ENCODE measurements at places on chromosomes 7 and 10.

- no peak for DNase-seq
Observed at GRCh38 chr7:91206361-91206960, 57.8 kb upstream of the FZD1 start.

DNA sequence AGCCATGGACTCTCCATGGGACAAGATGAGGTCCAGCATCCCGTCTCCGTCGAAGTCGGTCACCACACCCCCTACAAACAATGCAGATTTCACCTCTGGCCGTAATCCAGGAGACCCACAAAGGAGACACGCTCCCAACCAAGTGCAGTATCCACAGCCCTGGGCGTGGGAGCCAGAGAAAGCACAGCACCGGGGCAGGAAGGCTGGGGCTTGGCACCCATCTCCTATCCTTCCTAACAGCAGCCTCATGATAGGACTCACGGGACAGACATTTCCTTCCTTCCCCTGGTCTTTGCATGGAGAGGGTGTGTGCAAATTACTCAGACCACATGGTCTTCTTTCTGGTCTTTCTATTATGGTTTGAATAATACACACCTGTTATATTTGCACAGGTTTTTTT, 46.3 kb downstream of the GOLGA7B start:
- DNase-seq = no peak

DNA sequence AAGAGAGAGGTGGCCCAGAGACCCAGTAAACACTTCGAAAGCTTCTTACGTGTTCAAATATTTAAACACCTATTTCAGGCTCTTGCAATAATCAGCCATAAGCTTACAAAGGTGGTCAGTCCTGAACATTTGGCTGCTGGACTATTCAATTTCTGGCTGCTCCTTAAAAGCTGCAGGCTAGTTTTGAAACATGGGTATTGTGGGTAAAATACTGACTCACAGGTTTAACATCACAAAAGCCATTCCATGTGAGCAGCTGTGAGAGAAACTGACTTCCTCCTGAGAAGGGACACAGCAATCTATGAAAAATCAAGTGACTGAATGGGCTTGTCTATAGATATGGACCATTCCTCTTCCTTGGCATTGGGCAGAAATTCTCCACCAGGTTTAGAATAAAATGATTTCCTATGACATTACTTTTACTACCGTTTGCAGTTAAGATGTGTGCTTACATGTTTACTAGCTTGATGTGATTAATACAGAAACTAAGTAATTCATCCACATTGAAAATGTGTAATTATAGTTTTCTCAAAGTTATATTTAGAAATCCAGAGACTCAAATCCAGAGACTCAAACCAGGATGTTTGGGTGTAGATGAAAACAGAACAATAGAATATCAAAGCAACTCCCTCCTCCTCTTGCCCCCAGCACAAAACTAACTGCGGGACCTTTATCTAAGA, 252.3 kb downstream of the GATA3 start:
- DNase-seq = no peak

DNA sequence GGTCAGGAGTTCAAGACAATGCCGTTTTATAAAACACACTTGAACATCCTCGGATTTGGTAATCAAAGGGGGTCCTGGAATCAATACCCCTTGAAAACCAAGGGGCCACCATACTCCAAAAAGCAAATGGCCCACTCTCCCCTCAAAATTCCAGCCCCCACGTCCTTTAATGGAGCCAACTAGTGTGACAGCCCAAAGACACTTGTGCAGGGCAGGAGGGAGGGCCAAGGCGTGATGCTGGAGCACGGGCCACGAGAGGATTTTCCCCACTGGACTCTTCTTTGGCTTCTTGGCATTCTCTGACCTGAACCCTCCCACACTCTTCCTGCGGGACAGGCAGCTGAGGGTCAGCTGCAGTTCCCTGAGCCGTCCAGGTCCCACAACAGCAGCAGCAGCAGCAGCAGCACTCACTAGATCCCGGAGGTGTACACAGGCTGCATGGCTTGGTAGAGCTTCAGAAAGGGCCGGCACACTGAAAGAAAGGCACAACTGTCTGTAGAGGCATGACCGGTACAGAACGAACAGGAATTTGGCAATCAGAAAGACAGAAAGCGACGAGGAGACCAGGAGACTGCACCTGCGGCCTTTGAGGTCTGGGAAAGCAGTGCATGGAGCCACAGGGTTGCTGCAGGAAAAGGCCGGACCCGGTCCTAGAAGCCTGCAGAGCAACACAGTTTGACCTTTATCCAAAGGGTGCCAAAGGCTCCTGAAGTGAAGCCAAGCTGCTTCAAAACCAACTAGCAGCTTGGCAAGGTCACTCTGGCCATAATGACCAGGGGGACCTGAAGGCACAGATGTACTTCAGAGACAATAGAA, 168.2 kb downstream of the TNS3 start:
- DNase-seq = no peak

- DNase-seq = no peak
Observed at GRCh38 chr10:52210161-52210560, 103.9 kb upstream of the DKK1 start.

DNA sequence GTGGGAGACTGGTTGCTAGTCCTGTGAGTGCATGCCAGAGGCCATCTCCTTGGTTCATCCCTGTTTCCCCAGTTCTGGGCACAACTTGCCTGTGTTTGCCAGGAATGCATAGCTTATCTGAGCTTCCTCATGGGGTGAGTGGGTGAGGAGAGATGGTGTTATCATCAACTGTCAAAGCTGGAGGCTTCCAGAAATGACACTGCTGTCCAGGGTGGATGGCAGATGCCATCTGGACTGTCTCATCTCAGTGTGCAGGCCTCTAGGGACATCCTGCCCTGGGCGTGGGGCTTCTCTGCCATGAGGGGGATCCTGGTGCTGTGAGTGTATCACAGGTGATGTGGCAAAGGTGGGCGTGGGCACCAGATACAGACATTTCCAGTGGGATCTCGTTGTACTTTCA, 328.6 kb downstream of the DPP6 start:
- DNase-seq = no peak

GRCh38 chr7:117200786-117201458, 121.9 kb downstream of the WNT2 start:
- DNase-seq = no peak

DNA sequence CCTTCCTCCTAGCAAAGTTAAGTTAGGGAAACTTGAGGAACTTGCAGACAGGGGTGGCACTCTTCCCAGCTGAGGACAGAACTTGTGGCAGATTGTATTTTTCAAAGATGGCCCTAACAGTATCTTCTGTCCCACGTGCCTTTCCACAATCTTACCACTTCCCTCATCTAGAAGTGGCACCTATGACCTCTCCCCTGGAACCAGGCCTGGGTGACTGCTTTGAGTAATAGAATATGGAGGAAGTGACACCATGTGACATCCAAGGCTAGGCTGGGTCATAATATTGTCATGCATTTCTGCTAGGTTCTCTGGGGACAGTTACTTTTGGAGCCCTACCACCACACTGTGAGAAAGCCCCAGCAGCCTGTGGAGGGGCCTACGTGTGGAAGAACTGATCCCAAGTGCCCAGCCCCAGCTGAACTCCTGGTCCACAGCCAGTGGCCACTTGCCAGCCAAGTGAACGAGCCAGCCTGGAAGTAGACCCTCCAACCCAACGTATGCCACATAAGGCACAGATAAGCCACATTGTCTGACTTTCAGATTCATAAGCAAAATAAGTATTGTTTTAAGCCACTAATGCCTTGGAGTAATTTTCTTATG, 193.7 kb downstream of the PTPN20 start:
- no peak for DNase-seq

DNA sequence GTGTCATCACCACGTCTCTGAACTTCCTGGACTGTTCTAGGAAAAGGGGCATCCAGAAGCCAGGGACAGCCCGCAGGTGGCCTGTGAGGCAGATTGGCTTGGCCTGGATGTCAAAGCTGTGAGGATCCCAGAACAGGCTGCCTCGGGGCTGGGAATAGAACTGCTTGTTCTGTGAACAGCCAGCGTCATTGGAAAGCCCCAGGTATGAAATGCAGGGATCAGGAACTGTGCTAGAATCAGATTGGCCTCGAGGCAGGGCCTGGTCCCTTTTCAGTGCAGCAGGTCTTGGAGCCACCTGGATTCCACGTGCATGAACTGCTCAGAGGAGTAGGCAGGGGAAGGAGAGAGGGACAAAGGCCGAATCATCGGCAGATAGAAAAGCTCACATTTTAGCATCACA, 44.6 kb downstream of the FAM20C start:
- DNase-seq = no peak

DNA sequence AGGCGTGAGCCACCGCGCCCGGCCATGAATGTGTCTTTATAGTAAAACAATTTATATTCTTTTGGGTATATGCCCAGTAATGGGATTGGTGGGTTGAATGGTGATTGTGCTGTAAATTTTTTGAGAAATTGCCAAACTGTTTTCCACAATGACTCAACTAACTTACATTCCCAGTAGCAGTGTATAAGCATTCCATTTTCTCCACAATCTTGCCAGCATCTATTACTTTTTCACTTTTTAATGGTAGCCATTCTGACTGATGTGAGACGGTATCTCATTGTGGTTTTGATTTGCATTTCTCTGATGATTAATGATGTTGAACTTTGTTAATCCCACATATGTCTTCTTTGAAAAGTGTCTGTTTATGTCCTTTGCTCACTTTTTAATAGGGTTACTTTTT, 1187.9 kb downstream of the XPNPEP1 start:
- no peak for DNase-seq

- DNase-seq = no peak
Observed at GRCh38 chr7:130070861-130071622, 708 bp downstream of the KLHDC10 start.

DNA sequence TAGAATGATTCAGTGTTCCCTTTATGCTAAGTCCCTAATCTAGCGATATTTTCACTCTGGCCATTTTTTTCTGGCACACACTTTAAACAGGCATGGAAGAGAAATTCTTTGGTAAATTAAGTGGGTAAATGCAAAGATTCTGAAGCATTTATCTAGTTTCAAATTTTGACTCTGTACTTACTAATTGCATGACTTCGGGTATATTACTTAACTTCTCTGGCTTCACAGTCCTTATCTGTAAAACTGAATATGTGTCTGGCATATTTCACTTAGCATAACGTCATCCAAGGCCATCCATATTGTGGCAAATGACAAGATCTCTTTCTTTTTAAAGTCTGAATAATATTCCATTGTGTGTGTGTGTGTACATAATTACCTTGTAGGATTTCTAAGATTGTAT, 114.5 kb downstream of the MBL2 start:
- no peak for DNase-seq

DNA sequence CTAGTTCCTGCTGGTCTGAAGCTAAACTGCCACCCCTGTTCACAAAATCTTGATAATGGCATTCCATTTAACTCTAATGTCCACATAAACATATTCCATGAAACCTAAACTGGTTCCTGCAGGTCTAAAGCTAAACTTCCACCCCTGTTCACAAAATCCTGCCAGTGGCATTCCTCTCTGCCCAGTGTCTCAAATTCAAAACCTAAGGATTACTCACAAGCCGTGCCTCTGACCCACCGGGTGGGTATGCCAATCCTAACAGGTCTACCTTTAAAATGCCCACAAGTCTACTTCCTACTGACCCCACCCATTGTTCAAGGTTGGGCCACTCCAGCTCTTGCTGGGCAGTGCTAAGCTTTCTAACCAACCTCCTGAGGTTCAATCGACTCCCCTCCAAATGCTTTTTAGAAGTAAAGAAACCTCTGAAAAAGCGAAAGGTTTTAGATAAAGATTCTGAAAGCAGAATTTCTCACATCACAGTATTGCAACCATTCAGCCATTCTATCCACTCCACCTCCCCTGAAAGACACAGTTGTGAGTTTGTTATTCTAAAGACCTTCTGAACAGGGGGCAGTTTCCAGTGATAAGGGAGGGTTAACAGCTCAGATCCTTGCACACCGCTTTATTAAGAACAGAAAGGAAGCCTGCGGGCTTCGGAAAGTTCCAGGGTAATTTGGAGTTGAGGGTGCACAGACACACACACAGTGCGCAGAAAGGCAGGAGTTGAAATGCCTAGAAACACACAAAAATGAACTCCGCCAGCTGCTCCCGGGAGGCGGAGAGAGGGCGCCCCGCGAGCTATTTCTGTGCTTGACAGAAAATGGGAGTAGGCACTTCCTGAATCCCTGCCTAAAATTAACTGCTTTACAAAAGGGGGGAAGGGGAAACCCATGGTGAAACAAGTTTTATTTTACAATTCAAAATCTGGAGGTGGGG, 87.7 kb downstream of the TNS3 start:
- no peak for DNase-seq

DNA sequence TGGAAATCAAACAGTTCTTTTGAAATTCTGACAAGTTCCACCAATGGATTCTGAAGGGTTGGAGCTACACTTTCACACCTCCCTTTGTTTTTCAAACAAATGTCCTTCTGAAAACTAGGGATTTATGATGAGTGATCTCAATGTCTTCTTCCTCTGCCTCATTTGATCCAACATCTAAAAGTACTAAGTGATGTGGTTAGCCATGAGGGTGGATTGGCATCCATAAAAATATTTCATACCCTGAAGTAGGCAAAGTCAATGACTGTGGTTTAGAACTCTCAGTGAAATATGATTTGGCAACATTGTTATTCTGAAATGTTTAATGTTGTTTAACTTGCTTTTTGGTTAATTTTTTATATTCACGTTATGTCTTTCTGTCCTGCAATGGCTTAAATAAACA, 136.9 kb downstream of the MBL2 start:
- no peak for DNase-seq

DNA sequence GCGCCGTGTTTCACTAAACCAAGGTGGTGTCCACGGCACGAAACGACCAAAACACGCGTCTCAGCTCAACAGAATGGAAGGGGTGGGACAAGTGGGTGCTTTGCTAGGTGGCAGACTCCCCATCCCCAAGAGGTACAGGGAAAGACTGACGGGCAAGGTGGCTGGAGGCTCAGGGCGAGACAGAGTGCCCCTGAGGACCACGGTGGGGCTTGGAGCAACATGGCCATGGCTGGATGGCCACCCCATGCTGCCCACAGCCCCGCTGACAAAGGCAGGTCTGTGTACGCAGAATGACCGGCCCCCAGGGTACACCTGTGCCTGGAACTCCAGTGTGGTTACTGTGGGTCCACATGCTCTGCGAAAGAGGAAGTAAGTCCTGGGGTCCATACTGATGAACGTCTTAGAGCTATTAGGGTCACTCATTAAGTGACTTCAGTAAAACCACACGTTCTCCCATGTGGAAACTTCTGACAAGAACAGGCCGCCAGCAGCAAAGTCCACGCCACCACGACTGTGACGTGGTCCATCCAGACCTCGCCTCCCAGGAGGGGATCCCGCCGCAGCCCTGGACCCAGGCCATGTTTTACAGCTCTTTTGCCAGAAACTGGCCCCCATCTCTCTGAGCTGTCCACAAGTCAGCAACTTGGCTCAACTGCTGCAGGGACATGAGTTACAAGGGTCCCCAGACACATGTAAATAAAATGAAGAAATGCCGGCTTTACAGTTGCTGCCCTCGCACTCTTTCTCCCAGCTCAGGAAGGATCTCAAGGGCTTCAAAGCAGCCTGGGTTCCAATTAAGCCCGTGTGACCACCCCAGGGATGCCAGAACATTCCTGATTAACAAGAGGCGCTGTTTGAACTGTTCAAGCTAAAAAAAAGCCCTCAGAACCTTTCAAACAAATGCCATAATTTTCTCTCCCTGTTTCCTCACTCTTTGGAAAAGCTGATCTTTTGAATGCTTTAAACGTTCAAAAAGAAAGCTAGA, 66.8 kb downstream of the MAD1L1 start:
- DNase-seq = no peak

- DNase-seq = no peak
Observed at GRCh38 chr10:19623321-19623720, 192.9 kb upstream of the PLXDC2 start.

- DNase-seq = no peak
Observed at GRCh38 chr10:96588616-96589419, 2.0 kb upstream of the TM9SF3 start.

- no peak for DNase-seq
Observed at GRCh38 chr7:108347616-108348015, 108.6 kb downstream of the NRCAM start.

Data from D341Med (cell line).